Skin of body (tissue), 3 donors: ENCODE measurements at places on chromosomes 4 and X. TPM values are rescaled to one million over a fixed set of nuclear protein-coding genes. Genes with fewer than 3 reads are reported as not detected.
A peak's percentile ranks its signal among the peaks of the same experiment; 100 is the strongest.

Gene GPR173
- total RNA-seq, result 4.8 TPM

Gene CHRNA9
- total RNA-seq, result 1.2 TPM

DNA sequence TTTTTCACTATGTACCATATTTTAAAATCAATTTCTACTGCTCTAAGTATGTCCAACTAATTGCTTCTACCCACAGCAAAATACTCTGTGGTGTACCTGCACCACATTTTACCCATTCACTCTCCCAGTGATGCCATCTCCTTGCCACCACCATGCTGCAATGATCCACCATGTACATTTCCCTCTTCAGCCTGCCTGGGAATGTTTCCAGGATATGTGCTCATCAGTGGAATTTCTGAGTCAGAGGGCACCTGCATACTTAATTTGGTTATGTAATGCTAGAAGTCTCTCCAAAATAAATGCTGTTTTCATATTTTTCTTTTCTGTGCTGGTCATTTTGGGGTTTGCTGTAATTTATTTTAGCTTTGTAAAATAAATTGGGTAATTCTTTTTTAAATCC, 33.2 kb upstream of the OCIAD2 start:
- DNase-seq, result no peak

DNA sequence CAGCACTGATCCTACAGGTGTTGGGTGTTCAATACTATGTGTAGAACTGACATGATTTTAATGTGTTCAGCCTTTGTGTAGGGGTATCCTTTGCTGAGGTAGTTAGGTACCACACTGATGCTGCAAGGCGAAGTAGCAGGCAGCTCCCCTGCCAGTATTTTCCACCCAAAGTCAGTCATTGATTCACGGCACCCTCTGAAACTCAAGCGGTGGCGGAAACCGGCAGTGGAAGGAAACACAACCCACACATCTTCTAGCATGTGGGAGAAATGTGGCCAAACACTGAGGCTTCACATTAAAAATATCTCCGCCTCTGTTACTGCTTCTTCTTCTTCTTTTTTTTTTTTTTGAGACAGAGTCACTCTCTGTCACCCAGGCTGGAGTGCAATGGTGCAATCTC, 126.3 kb downstream of the AASDH start:
- no peak for DNase-seq

DNA sequence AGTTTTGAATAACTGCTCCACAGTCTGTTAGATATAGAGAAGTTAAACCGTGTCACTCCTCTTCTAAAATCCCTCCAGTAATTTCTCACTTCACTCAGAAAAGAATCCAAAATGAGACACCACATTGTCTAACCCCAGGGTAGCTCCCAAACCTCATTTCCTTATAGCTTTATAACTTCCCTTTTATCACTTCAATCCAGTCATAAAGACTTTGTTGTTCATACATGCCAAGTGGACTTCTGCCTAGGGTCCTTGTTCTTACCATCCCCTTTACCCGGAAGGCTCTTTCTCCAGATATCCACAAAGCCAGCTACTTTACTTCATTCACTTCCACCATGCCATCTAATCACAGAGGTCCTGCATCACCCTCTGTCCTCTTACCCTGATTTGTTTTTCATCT, 156.2 kb downstream of the GABRB1 start:
- no peak for DNase-seq

GRCh38 chrX:124392794-124393193, 46.4 kb downstream of the SH2D1A start:
- DNase-seq, result no peak

GRCh38 chr4:66212489-66212888, 542.2 kb upstream of the EPHA5 start:
- DNase-seq, result no peak

Gene PPARGC1A
- 10.6 TPM for total RNA-seq

Gene ADAMTS3
- 2.4 TPM for total RNA-seq

GRCh38 chr4:139085141-139085540, 69.6 kb downstream of the NOCT start:
- DNase-seq, result peak; percentile 21

DNA sequence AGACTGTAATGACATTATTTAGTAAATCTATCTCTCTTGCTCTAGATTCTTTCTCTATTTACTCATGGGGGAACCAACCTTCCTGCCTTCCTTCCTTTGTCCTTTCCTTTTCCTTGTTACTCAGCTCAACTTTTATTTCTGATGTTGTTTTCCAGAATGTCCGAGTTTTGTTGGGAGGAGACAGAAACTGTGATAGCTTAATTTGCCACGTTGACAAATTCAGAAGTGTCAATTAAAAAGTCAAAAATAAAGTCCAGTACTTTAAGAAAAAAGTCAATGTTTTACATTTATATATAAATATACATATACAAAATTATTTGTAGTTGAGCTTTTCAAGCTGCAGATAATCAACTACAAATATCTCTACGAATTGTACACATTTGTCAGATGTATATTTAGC, 1187.7 kb downstream of the ADGRL3 start:
- DNase-seq, result no peak

DNA sequence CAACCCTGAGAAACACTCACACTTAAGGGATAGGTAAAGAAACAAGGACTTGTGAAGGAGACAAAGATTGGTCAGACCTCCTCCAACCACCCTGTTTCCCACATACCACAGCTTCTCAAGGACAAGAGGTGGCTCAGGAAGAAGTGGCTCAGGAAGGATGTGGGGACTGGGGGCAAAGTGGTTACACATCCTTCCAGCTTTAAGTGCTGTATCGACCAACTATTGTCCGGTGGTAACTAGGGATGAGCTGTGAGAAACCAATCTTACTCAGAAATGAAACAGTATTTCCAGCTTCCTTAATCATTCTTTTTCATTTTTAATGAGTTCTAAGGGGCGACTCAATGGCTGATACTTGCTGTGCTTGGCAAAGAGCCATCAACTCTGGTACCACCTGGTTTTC, 8.5 kb upstream of the LHFPL1 start:
- no peak for DNase-seq

Gene CAPN6
- 41.9 TPM for total RNA-seq

Gene EXOSC9
- 22.2 TPM for total RNA-seq

Gene PCSK1N
- 0.30 TPM for total RNA-seq

- no peak for DNase-seq
These were observed 21.2 kb upstream of the DHRSX start for GRCh38 chrX:2521927-2522386.

GRCh38 chr4:42995343-42995944, 102.9 kb downstream of the GRXCR1 start:
- no peak for DNase-seq

GRCh38 chr4:2511645-2512131, 24.8 kb upstream of the FAM193A start:
- no peak for DNase-seq

Gene SRP72
- total RNA-seq, result 50.5 TPM

Gene STATH
- total RNA-seq, result not detected

Gene PRKG2
- total RNA-seq, result 15.0 TPM

- DNase-seq, result no peak
These were observed 21.1 kb upstream of the EPGN start for GRCh38 chr4:74287164-74287563.

Gene CLTRN
- total RNA-seq, result 0.69 TPM

- no peak for DNase-seq
These were observed 66.4 kb downstream of the DIPK2B start for GRCh38 chrX:45134315-45134731.
